ENCODE measurements at places on chromosomes 7 and 10. TPM values are rescaled to one million over a fixed set of nuclear protein-coding genes. Genes with fewer than 3 reads are reported as not detected.

The CALCR gene
- 0.55 TPM for polyA plus RNA-seq

The DLX5 gene
- polyA plus RNA-seq: not detected

The CXCL12 gene
- 444 TPM for polyA plus RNA-seq

The SPDYE1 gene
- 0.54 TPM for polyA plus RNA-seq

The ECHDC3 gene
- 11.3 TPM for polyA plus RNA-seq

The FAM20C gene
- polyA plus RNA-seq: 70.3 TPM

The SPDYE2B gene
- polyA plus RNA-seq: 3.6 TPM

The CTBP2 gene
- polyA plus RNA-seq: 90.4 TPM

The TMEM184A gene
- polyA plus RNA-seq: 9.0 TPM

The C10orf120 gene
- not detected for polyA plus RNA-seq

The FFAR4 gene
- not detected for polyA plus RNA-seq

The GOLGA7B gene
- 1.3 TPM for polyA plus RNA-seq

The MYO3A gene
- polyA plus RNA-seq: 4.7 TPM

The LOXL4 gene
- polyA plus RNA-seq: 4.9 TPM

The PRR15 gene
- polyA plus RNA-seq: 6.9 TPM

The DLG5 gene
- 53.8 TPM for polyA plus RNA-seq

The SPACDR gene
- 0.75 TPM for polyA plus RNA-seq

The ZNF316 gene
- polyA plus RNA-seq: 60.3 TPM

The ASB10 gene
- polyA plus RNA-seq: not detected

The AVL9 gene
- polyA plus RNA-seq: 25.0 TPM
